Suppressor macrophage treated with lipopolysaccharide for 4 hours (primary cell): ENCODE measurements at places on chromosomes 6 and 20.
A peak's percentile ranks its signal among the peaks of the same experiment; 100 is the strongest.

DNA sequence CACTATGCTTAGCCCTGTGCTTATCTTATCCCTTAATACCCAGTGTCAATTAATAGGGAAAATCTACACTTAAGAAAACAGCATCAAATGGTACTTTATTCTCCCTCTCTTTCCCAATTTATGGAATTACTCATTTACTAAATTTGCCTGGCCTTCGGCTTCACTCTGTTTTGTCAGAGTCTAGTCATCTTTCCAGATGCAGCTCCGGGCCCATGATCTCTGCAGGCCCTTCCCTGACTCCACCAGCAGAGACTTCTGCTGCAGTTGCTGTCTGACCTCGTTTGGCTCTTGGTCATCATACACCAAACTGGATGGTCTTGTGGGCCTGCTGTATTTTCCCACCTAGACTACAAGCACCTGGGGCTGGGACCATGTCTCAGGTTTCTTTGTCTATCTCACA is 27.4 kb downstream of the MRS2 start:
- no peak for DNase-seq

GRCh38 chr6:73901986-73902385 is 206.0 kb downstream of the CD109 start:
- DNase-seq, result no peak

DNA sequence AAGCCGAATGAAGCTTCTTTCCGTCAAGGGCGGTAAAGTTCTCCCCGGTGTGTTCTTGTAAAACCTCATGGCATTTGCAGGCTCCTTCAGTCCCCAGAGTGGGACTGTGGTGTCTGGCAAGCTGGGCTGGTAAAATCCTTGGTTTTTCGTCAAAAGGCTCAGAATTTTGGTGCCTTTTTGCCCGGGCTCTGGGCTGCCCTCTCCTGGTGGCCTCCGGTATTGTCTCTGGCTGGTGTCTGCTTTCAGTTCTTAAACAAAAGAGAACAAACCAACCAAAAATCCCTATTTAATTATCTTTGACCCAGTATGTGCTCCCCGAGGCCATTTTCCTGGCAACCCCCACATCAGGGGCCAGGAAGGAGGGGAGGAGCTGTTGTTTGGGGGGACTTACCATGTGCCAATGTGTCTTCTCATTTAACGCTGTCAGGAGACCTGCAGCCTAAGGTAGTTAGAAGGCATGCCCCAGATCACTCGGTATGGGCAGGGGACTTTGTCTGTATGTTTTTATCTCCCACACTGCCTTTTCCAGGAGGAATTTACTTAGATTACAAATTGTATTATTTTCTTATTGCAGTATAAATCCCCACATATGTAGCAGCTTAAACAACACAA is 11.1 kb downstream of the CDH4 start:
- peak; percentile 26 for DNase-seq

DNA sequence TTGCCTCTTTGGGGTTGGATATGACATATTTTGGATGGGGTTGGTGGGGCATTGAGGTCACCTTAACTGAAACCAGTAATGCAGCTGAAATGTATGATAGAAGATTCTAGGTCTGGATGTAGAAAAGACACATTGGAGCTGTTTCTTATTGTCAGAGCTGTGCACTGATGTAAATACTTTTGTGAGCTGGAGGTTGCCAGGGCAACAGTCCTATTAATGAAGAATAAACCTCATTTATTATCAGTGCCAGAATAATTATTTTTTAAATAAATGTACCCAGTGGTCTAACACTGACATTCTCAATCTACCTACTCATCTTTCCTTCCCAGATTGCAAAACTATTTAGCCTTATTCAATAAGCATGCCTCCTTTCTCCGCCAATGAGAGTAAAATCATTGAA is 57.0 kb downstream of the CAP2 start:
- DNase-seq, result no peak

- peak; percentile 34 for DNase-seq
These were observed 852 bp downstream of the GMNN start for GRCh38 chr6:24775520-24776058.

DNA sequence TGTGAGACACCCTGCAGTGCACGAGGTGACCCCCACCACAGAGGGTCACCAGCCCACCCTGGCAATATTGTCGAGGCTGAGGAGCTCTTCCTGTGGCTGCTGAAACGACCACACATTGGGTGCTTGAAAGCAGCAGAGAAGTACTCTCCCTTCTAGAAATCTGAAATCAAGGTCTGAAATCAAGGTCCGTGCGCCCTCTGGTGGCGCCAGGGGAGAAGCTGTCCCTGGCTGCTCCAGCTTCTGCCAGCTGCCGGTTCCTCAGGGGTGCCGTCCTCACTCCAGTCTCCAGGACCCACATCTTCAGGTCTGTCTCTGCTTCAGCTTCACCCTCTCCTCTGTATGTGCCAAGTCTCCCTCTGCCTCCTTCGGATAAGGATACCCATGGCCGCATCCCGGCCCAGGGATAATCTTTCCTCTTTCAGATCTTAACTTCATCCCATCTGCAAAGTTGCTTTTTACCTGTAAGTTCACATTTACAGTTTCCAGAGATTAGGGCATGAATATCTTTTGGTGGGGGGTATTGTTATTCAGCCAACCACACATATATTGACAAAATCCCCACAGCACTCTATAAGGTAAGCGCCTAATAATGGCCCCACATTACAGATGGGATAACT is 108.3 kb upstream of the PHACTR3 start:
- peak; percentile 79 for DNase-seq

DNA sequence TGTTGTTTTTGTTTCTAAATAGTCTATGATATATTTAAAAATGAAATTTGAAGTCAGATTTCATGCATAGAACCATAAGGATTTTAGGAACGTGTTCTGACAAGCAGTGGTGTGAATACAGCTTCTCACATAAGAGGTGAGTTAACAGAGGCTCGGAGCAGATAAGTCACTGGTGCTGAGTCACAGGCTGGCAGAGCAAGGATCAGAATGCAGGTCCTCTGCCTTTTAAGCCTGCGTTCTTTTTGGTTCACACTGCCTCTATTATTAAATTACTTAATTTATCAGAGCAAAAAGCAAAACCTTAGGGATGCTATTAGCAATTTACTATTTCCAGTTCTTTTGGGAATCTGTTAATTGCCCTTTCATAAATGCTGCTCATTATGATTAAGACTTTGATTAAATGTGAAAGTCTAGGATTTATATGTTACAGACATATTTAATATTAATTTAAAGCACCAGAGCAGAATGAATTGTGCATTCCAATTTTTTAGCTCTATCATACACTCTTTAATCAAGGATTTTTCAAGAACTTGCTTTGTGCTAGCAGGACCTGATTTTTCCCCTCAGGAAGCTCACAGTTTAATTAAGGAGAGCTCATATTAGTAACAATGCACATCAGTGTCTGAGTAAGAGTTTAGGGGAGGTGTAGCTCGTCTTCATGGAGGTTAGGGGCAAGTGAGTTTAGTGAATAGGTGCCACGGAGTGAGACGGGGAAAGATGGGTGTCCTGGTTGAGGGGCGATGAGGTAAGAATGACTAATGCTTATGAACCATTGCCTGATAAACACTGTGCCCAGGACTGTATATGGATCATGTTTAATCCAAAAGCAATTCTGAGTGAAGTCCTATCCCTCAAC is 212.7 kb upstream of the AGPAT4 start:
- no peak for DNase-seq

DNA sequence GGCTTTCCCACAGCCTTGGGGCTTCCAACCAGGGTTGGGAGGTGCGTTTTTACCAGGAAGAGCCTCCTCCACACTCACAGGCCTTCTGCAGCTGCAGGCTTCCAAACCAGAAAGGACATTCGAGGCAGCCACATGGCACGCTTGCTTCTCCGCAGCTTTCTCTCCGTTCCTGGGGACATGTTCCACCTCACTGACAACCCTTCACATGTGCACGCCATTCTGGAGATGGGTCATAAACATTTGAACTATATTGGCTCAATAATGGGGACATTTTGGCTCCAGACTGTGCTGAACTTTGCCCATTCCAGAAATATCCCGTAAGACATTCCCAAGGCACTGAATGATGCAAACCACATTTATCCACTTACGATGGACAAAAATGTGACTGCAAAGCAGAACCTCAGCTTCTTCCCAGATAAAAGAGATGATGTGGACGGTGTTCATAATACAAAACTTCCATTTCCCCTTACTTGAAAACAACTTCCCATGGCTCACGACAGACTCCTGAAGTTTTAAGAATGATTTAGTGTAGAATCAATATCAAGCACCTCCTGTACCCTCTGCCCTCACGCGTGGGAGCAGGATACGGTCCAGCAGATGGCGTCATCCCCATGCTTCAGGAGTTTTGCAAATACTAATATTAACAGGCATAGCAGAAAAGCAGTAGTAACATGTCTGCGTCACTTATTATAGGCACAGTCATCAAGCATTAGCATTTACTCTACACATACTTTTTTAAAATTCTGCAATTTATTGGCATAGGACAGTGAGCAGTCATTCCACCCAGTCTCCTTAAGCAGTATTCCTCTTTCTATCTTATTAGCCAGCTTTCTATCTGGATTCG is 25.4 kb upstream of the FOXF2 start:
- DNase-seq, result peak; percentile 15

DNA sequence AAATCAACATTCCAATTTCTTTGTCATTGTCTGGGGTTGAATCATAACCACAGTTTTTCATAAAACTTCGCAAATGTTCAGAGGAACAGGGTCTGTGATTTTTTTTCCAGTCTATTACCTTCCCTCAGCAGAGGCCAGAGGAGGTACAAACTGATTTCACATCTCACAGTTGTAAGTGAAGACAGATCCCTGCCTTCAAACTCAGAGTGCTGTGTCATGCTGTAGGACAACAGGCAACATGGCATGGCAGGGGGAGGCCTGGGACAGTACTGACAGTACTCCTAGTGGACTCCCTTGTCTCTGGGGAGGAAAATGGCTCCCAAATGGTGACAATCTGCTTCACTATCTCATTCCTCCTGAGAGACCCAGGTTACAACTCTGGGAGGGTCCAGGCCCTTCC is 308.6 kb downstream of the CDC5L start:
- DNase-seq, result no peak

DNA sequence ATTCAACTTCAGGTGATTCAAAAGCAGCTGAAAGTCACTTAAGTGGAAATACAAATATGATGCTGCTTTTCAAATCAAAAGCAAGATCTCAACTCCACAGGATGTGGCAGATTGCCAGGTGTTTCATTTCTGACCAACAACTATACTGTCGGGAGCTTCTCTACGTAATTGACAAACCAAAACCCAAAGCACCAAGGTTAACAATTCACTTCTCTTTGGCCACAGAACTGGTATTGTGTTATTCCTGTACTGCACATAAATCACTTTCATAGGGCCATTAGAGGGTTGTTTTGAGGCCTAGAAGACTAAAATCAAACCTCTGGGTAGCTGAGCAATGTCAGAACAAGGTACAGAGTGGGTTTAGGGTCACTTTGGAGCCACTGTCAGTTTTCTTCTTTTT is 169.7 kb downstream of the HAO1 start:
- no peak for DNase-seq

GRCh38 chr20:37390503-37390890 is 44.6 kb downstream of the SRC start:
- no peak for DNase-seq

- DNase-seq, result no peak
These were observed 21.1 kb downstream of the FOXC1 start for GRCh38 chr6:1630771-1631217.

DNA sequence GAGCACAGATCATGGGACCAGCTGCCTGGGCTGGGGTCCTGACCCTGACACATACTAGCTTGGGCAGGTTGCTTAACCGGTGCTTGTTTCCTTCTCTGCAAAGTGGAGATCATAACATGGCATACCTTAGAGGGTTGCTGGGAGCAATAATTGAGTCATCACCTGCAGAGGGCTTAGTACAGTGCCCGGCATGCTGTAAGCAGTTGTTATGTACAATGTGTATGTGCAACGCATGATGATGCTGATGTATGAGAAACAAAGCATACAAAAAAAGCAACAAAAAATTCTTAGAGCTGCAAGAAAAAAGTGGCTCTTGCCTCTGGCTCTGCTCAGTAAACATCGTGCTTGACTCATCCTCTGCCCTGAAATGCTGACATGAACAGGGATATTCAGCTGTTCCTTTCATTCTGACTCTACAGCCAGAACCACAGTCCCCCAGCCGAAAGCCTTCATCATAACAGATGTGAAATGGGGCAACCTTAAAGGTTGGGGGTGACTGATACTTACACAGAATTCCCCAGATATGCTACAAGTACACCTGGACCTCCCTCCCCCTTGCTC is 91.7 kb downstream of the CLIC5 start:
- DNase-seq, result no peak

GRCh38 chr20:561437-562231 is 18.0 kb upstream of the CSNK2A1 start:
- DNase-seq, result peak; percentile 73

- DNase-seq, result no peak
These were observed 74.7 kb upstream of the CITED2 start for GRCh38 chr6:139448998-139449610.
